ENCODE measurements at places on chromosomes 6 and 20. TPM values are rescaled to one million over a fixed set of nuclear protein-coding genes. Genes with fewer than 3 reads are reported as not detected.

Gene TPBG
- 101 TPM for total RNA-seq

Gene NCOA3
- total RNA-seq = 53.3 TPM

Gene DSN1
- total RNA-seq = 40.4 TPM

Gene TINAG
- not detected for total RNA-seq

Gene PACSIN1
- not detected for total RNA-seq

Gene CHD6
- total RNA-seq = 268 TPM

Gene PDSS2
- total RNA-seq = 10.1 TPM

Gene TNNC2
- total RNA-seq = 0.45 TPM

Gene TNFRSF6B
- total RNA-seq = 0.36 TPM

Gene CDKN1A
- 246 TPM for total RNA-seq

Gene CABLES2
- 4.3 TPM for total RNA-seq

Gene TRPC4AP
- 53.0 TPM for total RNA-seq

Gene TMEM74B
- not detected for total RNA-seq

Gene ZNF311
- total RNA-seq = 1.3 TPM

Gene KIAA1755
- total RNA-seq = 4.9 TPM

Gene ARFGEF3
- total RNA-seq = 0.09 TPM

Gene GLP1R
- total RNA-seq = not detected

Gene RAMACL
- 2.4 TPM for total RNA-seq

Gene SPINT4
- not detected for total RNA-seq

Gene ARMH2
- total RNA-seq = not detected

Gene SLPI
- total RNA-seq = 0.63 TPM

Gene SASH1
- 60.2 TPM for total RNA-seq

Gene RBBP8NL
- total RNA-seq = not detected

Gene ARMC2
- 2.5 TPM for total RNA-seq

Gene ULBP3
- total RNA-seq = 0.41 TPM

All from fibroblast of the aortic adventitia (primary cell).